ENCODE measurements at places on chromosomes 11 and 22.

DNA sequence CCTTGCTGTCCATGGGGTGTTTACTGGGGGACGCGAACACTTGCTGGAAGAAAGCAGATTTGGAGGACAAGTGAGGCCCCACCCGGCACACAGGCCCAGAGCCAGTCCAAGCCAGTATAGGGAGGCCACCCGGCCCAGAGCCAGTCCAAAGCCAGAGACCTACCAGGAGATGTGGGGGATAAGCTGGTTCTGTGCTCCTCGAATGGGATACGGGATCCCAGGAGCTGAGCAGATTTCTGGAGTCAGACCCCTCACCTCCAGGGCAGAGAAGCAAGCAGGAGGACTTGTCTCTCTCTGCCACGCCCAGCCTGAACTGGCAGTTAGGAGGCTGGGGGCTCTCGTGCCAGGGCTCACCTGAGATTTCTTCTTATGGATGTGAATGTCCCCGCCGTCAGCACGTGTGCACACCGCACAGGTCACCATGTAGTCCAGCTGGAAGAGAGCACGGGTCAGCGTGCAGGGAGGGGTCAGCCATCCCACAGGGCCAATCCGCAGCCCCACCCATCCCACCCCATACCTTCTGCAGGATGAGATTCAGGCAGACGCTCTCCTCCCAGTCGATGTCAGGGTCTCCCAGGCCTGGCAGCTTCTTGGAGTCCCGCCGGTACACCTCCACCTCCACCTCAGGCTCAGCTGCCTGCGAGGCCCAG lies 35.3 kb downstream of the KIAA0930 start:
- DNase-seq, result no peak

DNA sequence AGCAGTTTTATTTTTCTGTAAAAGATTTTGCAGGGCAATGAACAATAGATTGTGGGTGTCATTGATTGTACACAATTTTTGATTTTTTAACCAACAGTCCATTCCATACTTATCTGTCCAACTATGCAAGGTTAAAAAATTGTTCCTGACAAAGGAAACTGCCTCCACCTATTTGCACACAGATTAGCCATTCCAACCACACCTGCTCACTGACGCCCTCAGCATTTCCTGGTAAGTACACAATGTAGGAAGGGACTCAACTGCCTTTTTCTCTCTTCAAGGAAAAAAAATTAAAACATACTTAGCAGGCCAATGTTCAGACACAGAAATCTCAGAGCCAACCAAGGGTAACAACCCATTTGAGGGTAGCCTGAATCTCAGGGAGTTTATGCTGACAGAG lies 4.3 kb upstream of the FUT4 start:
- no peak for DNase-seq

GRCh38 chr22:19879246-19879570 lies 24.5 kb upstream of the GNB1L start:
- DNase-seq, result no peak

- DNase-seq, result no peak
Measured at GRCh38 chr22:45544588-45545170, 42.0 kb downstream of the FBLN1 start.

GRCh38 chr11:116800610-116801009 lies 8.9 kb upstream of the APOA5 start:
- DNase-seq, result no peak

DNA sequence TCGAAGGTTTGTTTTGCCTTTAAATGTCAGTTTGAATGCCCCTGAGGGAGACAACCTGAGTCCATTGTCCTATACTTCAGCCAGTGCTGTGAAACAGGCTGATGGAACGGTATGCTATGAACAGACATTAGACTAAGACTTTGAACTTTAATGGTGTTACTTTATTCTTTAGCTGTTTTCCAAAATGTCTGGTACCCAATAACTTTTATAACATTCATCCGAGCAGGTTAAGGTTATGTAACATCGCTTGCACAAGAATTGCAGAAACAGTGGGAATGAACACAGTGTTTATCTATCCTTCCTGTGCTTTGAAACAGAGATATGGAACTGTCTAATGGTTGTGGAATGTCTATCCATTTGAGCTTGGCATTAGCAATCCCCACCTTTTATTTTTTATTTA lies 12.5 kb upstream of the PTS start:
- DNase-seq, result no peak

GRCh38 chr22:36026741-36027140 lies 1.9 kb downstream of the RBFOX2 start:
- no peak for DNase-seq

DNA sequence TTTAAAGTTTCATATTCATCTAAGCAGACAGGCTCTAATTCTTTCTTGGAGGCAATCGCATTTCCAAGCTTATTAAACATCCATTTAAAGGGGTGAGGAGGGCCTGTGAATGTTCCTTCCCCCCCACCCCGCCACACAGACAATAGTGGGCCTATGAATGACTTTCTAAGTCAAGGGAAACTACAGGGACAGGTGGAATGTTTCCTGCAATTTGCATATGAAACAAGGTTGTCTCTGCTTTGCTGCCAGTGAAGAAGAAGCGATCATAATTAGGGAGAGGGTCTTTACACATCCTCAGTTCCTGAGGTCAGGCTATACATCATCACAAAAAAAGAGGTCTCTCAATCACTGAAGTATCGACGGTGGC lies 127.9 kb upstream of the OPCML start:
- no peak for DNase-seq

DNA sequence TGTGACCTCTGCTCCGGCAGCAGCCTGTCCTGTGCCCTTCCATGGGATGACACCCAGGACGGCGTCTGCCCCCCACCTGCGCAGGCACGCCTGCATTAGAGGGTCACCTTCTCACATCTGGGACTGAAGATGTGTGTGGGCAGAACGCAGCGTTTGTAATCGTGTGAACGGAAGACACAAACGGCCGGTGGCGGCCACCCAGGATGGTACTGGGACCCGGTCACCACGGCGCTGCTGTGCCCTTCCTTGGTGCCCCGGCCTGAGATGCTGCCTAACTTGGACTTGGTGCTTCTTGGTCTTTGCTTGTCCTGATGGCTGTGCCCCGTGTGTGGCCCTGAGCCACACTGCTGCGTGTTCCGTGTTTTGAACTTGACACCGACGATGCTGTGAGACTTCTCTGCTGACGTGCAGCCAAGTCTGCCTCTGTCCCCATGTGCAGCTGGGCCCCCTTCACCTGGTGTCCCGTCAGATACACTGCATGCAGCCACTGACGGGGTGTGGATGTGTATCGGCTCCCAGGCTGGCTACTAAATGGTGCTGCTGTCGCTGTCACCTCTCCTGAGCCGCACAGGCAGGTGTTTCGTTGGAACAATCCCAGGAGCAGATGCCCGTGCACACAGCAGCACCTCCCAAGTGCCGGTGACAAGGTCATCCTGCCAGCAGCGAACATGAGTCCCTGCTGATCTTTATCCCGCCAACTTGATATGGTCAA lies 21.4 kb downstream of the YPEL1 start:
- no peak for DNase-seq

DNA sequence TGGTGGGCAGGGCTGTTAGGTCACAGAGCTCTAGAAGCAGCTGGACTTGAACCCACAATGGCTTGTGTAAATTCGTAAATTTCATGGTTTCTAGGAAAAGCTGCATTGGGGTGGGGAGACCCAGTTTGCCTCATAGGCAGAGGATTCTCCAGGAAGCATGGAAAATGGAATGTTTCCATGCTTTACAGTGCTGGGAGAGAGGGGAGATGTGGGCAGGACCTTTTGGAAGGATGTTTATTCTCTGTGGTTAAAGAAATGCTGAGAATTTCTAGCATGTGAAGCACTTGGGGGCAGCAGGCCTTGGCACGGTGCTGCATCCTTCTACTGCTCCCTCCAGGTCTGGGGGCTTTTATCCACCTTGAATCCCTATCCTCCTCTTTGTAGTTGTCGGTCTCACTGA lies 46.3 kb downstream of the TRAF6 start:
- no peak for DNase-seq

DNA sequence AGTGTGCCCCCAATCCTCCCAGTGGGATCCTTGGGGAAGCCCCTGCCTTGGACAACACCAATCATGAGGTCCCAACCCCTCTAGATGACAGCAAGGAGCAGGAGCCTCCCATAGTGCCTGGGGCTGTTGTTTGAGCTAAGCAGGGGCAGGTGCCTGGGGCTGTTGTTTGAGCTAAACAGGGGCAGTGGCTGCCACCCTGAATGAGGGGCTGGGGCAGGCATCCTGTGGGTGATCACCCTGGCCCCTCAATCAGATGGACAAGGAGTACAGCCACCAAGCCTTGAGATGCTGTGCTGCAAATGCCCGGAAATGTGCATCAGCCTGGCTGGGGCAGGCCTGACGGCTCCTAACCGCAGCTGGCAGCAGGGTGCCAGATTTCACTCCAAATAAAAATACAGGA lies 66.7 kb downstream of the MYEOV start:
- DNase-seq, result no peak

GRCh38 chr11:123690485-123690884 lies 36.1 kb upstream of the SCN3B start:
- peak; percentile 19 for DNase-seq

GRCh38 chr22:36922711-36923110 lies 9.3 kb downstream of the CSF2RB start:
- DNase-seq, result no peak

GRCh38 chr11:28627690-28628255 lies 519.6 kb downstream of the METTL15 start:
- DNase-seq, result no peak

GRCh38 chr22:24768537-24769374 lies 5.8 kb downstream of the PIWIL3 start:
- DNase-seq, result peak; percentile 26

DNA sequence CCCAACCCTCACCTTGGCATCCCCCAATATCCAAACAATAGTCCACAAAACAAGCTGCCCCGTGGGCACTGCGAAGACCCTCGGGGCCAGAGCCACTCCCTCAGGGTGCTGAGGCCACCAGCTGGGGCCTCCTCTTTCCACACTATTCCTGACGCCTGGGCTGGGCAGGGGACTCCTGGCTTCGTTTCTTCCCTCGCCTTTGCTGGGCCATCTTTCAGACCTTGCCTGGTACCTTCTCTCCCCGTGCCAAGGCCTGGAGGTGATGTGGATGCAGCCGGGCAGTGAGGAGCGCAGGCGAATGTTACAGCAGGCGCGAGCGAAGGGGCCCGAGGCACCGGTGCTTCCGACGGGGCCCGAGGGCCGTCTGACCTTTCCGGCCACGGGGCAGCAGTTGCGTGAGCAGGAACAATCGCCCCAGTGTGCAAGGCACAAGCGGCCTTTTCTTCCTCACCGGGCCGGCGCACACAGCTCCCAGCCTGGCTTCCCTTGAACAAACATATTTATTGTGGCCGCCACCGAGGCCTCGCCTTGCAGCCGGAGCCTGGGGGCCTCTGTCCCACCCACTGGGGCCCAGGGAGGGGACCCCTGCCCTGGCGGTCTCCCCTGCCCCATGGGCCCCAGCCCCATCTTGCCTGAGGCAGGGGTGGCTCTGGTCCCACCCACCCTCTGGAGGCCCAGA lies 32.6 kb upstream of the KCNQ1OT1 start:
- no peak for DNase-seq

- DNase-seq, result no peak
Measured at GRCh38 chr11:126405374-126405773, 49.9 kb downstream of the ST3GAL4 start.

DNA sequence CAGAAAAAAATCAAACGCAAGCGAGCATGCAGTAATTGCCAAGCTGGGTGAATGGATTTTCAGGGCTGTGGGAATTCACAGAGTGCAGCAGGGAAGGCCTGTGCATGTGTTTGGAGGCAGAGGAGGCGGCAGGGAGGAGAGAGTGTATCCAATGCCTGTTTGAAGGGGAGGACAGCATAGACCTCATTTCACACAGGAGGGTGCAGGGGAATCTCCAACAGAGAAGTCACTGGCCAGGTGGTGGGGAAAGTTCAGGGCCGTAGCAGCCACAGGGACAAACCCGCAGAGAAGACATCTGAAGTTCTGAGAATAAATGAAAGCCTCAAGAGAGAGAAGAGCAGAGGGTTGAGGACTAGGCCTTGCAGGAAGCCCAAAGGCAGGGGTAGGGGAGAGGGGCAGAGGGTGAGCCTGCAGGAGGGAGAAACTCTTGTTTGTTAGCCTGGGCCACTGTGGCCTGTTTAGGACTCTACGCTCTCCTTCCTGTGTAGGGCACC lies 19.2 kb upstream of the KDM2A start:
- DNase-seq, result no peak

DNA sequence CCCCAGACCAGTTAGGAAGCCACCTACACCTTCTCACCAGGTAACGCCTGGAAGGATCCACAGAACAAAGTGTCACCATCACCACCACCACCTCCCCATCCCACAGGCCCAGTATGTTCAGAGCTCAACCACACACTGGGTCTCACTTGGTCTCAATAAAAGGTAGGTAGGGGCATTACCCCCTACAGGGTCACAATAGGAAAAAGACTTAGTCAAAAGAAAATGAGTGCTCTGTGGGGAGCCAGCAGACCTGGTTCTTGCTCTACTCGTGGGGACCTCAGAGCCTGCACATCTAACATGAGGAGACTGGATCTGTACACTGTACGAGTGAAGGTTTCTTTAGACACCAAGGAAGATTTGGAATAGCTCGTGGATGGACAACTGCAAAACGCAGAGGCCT lies 49.3 kb downstream of the HIRA start:
- no peak for DNase-seq

- no peak for DNase-seq
Measured at GRCh38 chr22:22698263-22698750, 53.9 kb downstream of the GGTLC2 start.

- DNase-seq, result no peak
Measured at GRCh38 chr11:67500831-67501715, 4.1 kb downstream of the PITPNM1 start.

All from HFF-Myc (cell line).